ENCODE measurements at places on chromosomes 3 and 15.

DNA sequence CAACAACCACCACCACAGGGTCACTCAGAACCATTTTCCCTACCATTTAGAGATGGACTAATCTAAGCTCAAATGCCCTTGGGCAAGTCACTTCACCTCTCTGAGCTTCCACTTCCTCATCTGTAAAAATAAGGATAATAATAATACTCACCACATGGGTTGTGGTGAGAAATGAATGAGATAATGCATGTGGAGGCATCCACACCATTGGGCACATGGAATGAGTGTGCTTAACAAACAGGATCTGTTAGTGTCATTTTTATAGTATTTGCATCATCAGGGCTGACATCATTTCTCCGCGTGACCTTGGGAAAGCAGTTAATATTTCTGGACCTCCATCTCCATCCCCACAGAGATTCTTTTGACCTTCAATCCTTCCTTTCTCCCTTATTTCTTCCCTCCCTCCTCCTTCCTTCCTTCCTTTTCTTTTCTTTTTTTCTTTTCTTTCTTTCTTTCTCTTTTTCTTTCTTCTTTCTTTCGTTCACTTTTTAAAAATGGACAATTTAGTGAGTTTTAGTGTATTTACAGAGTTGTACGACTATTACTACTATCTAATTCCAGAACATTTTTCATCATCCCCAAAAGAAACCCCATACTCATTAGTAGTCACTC is 7.7 kb upstream of the RFT1 start:
- no peak for DNase-seq

- no peak for DNase-seq
Observed at GRCh38 chr15:98896802-98897732, 110.5 kb downstream of the PGPEP1L start.

- no peak for DNase-seq
Observed at GRCh38 chr3:164375538-164375937, 702.8 kb downstream of the SI start.

DNA sequence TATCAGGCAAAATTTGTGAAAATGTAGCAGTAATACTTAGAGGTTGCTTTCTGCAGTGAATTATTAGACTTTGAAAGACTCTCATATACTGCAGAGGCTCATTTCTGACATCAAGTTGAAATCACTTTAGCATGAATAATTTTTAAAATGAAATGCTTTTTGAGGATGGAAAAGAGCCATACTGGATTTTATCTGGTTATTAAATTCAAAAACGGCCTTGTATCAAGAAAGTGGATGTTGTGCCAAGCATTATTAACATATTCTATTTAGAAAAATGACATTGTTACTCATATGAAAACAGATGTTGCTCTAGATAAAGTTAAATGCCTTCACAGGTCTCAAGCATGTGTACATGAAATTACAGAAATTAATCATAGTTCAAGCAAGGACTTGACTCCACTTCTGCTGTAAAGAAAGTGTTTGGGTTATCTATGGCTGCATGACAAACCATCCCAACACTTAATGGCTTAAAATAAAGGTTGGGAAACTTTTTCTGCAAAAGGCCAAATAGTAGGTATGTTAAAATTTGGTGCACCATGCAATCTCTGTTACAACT is 64.5 kb upstream of the ZNF280D start:
- DNase-seq: no peak

GRCh38 chr3:189714991-189715961 is 84.1 kb downstream of the TP63 start:
- DNase-seq: no peak

DNA sequence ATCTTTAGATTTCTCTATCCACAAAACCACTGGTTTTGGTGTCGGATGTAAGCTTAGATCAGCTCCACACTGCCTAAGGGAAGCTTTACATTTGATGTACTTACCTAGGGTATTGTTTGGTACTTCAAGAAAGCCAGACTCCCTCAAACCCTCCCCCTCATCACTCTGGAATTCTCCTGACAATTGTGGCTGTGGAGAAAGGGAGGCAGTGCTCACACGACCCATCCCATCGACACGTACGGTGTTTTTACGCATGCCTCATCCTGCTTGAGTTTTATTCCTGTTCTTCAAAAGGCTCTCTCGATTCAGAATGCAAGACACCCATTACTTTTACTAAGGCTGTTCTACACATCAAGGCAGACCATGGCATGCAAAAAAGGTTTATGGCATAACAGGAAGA is 67.3 kb upstream of the ONECUT1 start:
- no peak for DNase-seq

DNA sequence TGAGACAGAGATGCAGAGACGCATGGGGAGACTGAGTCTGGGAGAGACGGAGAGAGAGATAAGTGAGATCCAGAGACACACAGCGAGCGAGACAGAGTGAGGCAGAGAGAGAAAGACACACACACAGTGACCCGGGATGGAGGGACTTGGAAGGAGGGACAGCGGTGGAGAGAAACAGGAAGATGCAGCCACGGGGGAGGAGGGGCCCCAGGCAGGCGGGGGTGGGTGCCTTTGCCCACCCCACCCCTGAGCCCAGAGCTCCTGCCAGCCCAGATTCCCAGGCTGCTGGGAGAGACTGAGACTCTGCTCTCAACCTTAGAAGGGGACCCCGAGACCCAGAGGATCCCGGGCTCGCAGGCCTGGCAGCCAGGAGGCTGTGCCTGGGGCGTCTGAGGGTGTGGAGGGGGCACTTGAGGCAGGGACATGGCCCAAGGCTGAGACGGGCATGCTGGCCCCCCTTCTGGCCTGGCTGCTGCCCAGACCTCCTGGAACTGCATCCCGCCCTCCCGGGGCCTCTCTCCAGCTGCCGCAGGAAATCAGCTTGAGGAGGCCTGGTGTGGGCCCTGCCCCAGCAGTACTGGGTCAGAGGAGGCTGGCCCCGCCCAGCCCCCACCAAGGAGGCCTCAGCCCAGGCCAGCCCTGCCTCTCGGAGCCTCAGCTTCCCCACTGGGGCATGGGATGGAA is 18.1 kb downstream of the H1-8 start:
- DNase-seq: peak; percentile 2

GRCh38 chr3:176159796-176160195 is 1037.5 kb downstream of the TBL1XR1 start:
- no peak for DNase-seq

- DNase-seq: no peak
Observed at GRCh38 chr3:170741756-170742529, 128.1 kb downstream of the RPL22L1 start.

DNA sequence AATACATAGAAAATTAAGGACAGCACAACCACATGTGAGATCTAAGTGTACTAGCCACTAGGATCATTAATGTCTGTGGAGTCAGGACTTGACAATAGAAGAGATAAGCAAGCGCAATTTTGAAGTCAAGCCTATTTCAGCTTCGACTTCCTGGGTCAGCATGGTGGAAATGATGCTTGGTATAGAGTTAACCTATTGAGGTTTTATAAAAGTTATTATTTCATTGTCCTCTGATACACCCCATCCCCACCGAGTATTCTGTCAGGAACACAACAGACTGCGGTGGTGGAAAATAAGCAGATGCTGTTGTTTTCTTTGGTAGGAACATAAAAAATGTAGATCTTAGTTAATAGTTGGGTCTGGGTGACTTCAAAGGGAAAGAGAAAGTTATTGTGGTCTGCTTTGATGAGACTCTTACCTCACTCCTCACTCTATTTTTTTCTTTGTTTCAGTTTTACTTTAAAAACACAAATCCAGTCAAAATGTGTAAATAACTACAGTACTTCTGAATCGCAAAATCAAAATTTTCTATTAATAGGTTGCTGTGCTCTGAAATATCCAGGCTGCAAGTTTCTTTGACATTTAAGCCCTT is 82.1 kb downstream of the IL5RA start:
- DNase-seq: no peak

DNA sequence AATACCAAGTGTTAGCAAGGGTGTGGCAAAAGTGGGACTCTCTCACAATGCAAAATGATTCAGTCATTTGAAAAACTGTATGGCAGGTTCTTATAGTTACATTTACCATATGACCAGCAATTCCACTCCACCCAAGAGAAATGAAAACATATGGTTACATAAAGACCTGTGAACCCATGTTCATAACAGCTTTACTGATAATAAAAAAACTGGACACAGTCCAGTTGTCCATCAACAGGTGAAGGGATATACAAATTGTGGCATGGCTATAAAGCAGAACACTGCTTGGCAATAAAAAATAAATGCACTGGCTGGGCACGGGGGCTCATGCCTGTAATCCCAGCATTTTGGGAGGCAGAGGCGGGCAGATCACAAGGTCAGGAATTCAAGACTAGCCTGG is 30.8 kb downstream of the RAD18 start:
- no peak for DNase-seq

- DNase-seq: no peak
Observed at GRCh38 chr3:169354774-169355501, 308.6 kb downstream of the MECOM start.

DNA sequence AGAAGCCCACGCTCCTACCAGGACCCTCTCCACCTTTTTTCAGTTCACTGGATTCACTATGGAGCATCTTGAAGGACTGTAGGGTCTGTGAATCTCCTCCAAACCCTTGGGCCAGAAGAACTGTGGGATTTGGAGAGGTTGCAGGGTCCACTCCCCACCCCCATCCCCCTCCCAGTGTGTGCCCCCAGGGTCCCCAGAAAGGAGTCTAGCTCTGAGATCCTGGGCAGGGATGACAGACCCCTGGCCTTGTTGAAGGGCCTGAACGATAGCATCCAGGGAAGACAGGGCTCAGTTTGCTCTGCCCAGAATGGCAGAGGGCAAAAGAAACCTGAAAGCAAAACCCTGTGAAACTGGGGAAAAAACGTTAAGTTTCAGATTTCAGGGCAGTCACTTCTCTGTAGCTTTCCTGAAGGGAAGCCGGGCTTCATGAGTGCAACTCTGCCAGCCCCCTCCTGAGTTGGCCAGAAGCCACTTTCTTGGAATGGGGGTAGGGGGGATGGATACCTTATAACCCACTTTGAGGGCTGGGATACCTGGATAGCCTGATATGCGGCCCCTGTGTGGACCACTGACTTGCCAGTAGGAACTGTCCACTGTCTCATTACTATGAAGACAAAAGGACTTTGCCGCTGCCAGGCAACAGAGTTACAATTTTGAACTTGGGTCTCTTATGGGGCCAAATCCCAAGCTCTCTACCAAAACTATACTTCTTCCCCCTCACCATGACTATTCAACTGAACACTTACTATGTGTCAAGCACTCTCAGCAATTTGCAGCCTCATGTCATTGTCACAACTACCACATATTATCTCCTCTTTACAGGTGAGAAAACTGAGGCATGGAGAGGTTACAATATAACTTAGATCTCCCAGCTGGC is 1.6 kb upstream of the CISH start:
- no peak for DNase-seq

DNA sequence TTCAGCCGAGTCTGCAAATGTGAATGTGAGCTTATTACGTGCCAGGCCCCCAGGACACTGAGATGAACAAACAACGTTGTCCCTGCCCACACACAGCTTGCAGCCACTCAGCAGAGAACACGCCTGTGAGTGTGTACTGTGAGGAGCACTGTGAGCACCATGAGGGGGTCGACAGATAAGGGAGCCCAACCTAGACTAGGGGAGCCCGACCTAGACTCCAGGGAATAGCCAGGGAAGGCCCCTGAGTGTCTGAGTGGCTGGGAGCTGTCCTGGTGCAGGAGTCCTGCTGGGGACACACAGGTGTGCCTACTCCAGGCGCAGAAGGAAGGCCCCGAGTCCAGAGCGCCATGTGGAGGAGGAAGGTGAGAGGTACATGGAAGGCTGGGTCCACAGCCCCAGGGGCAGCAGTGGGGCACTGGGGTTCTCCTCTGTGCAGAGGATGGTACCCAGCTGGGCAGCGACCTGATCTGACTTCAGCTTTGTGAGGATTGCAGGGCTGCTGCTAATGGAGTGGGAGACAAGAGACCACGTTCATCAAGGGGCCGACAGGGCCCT is 36.5 kb downstream of the MGLL start:
- DNase-seq: no peak

DNA sequence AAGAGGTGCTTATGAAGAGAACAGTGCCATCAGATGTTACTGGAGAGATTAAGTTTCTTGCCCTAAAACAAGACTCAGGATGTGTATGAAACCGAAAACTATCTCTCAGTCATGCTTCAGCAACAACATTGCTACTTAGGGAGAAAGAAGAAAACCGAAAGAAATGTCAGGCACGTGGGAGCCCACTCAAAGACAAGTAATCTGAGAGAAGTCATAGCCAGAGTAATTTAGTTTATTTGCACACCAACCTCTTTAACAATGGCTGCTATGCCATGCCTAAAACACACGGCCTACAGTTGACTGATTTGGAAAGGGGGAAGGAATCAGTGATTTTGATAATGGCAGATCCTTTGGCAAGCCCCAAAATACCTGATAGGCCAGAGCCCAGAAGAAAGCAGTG is 162.9 kb downstream of the TIGIT start:
- DNase-seq: no peak

DNA sequence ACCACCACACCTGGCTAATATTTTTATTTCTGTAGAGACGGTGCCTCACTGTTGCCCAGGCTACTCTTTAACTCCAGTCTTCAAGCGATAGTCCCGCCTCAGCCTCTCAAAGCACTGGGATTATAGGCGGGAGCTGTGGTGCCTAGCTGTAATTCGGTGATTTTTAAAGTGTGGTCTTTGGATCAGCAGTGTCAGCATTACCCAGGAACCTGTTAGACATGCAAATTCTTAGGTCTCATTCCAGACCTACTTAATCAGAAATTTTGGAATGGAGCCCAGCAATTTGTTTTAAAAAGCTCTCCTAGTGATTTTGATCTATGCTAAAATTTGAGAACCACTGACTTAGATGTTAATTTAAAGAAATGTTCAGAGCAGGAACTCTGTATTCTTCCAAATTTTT is 51.9 kb downstream of the GOLM2 start:
- DNase-seq: no peak

GRCh38 chr3:195823999-195824398 is 12.3 kb upstream of the MUC4 start:
- no peak for DNase-seq

DNA sequence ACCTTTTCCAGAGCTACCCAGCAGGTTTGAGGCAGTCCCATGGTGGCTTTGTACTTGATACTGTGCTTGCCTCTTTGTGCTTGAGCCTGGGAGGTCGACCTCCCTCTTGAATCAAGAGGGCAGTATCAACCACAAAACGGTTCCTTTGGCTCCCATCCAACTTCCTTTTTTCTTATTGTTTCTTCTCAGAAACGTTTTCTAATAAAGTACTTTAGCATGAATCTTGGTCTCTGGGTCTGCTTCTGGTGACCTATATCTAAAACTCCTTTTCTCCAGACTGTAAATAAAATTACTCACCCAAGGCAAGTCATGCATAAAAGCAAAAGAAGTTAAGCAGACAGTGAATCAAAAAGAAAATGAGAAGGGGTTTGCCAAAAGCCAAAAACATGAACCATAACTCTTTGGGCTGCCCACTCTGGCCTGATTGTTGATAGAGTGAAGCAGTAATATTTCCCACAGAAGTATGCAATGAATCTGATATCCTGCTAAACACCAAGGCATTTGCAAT is 112.2 kb upstream of the SLC4A7 start:
- DNase-seq: no peak
